ENCODE measurements at places on chromosomes 7 and 10. TPM values are rescaled to one million over a fixed set of nuclear protein-coding genes. Genes with fewer than 3 reads are reported as not detected.

Gene TMEM236
- 0.15 TPM for total RNA-seq

Gene OGDHL
- 0.25 TPM for total RNA-seq

Gene MACROH2A2
- total RNA-seq, result 11.1 TPM

Gene CHST3
- total RNA-seq, result 13.4 TPM

Gene MORN4
- total RNA-seq, result 15.4 TPM

Gene DPP6
- not detected for total RNA-seq

Gene SHTN1
- 2.4 TPM for total RNA-seq

Gene MNX1
- total RNA-seq, result not detected

Measured in cardiac ventricle fibroblast (primary cell).